ENCODE measurements at places on chromosomes 3 and 15.
A peak's percentile ranks its signal among the peaks of the same experiment; 100 is the strongest.

DNA sequence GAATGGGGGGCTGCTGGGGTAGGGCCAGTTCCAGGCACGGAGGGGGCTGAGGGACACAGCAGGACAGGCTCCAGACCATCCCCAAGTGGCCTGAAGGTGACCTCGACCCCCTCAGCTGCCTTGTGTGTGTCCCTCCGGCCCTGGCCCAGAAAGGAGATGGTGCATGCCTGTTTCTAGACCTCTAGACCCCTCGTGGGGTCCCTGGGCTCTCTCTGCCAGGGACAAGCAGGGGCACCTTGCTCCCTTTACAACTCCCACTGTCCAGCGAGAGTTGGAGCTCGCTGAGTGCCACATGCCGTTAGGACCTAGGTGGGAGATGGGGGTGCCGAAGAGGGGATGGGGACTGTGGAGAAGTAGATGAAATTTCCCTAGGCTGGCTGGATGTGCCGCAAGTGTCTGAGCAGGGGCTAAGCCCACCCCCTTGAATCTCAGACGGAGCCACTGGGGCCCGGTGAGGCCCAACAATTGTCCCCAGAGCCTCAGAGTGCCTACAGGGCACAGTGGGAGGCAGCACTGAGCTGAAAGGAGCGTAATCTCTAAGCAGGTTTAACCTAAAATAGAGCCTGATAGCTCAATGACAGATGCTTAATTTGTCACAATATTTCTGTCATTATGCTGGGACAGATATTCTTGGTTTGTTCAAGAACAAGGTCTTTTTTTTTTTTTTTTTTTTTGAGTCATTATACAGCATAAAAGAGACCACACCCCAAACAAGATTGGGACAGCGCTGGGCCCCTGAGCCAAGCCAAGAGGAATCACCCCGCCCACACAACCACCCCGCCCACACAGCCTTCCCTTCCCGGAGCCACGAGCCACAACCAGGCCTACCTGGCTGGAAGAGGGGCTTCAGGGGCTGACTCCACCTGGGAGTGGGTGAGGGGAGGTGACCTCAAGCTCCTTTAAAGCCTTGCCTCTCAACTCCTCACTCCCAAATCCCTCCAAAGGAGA is 23.6 kb upstream of the KLF13 start:
- DNase-seq: no peak

GRCh38 chr15:53472883-53473282 is 286.6 kb downstream of the WDR72 start:
- DNase-seq: no peak

DNA sequence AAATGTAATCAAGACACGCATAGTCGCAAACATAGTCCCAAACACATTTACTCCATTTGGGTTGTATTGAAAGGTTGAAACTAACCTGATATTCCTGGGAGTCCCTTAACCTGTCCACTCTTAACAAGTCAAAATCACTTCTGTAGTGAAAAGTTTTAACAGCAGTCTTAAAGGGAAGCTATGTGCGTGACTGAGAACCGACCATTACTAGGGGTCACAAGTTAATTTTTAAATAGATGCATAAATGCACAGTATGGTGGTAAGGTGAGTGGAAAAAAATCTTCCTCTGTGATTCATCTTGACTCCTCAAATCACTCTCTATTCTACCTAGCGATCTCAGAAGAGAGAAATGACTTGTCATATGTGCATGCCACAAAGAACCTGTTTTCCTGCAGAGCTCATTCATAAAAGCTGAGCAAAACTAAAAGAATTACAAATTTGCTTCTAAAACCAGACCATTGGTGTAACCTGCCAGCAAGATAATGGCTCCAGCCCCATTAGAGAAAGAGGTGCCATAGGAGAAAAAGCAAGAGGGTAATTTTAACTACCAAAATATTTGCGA is 4.8 kb downstream of the GPR15 start:
- DNase-seq: no peak

GRCh38 chr3:42876940-42877720 is 1.5 kb upstream of the CYP8B1 start:
- no peak for DNase-seq

DNA sequence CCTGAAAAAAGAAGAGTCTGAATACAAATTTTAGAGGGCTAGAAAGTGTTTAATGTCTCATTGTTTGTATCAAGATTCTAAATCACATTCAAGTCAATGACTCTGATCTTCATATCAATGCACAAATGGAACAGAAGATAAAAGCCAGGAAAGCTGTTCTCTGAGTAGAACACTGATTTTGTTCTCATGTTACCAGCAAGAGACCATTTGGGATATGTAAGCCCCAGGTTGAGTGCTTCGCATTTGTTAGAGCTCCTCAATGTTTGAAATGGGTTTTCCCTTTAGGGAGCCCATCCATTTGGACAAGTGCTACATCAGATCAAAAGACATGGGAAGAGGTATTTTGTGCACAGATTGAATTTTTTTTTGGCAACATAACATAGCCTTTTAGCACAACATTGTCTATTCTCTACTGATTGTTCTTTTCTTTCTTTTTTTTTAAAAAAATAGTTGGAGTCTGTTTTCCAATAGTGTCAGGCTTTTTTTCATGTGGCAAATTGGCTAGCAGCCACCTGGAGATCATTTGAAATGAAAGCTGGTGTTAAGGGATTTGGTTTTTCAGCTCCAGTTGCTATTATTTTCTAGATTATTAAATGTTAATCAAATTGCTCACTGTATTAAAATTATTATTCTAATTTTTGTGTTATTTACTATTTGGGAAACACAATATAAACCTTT is 74.5 kb upstream of the ZPLD1 start:
- no peak for DNase-seq

- no peak for DNase-seq
These were observed 39.1 kb downstream of the DHX36 start for GRCh38 chr3:154285221-154285620.

GRCh38 chr15:60406513-60407414 is 9.0 kb upstream of the ANXA2 start:
- DNase-seq: no peak

DNA sequence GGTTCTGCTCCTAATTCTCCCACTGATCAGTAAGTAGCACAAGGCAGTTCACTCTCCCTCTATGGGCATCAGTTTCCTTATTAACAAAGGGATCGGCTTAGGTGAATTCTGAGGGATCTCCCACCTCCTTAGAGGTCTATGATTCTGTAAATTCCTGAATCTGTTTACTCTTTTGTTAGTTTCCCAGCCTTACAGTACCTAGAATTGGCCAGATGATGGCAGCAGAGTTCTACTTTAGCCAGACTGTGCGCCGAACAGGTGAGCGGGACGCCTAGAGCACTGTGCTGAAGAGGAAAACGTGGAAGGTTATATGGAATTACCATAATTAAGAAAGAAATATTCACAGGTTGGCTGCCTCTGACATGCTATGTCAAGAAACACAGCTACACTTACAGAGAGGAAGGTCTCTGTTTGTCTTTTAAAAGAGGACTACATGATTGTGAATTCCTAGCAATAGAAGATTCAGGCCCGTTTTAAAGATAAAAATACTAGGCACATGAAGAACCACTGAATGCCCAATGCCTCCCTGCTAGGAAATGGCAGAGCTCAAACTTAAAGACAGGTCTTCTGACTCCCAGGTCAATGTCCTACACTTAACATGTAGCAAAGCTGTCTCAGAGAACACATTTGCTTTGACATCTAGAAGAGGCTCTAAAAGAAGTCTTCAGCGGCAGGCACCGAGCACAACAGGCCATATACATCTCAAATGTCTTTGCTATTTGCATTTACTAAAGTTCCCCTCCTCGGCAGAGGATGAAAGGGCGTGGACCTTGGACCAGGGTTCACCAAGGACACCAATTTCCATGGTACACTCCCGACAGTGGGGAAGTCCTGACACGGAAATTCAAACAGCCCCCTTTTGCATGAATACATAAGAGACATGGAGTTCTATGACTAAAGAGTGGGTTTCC is 259.9 kb downstream of the FGF12 start:
- DNase-seq: peak; percentile 55

DNA sequence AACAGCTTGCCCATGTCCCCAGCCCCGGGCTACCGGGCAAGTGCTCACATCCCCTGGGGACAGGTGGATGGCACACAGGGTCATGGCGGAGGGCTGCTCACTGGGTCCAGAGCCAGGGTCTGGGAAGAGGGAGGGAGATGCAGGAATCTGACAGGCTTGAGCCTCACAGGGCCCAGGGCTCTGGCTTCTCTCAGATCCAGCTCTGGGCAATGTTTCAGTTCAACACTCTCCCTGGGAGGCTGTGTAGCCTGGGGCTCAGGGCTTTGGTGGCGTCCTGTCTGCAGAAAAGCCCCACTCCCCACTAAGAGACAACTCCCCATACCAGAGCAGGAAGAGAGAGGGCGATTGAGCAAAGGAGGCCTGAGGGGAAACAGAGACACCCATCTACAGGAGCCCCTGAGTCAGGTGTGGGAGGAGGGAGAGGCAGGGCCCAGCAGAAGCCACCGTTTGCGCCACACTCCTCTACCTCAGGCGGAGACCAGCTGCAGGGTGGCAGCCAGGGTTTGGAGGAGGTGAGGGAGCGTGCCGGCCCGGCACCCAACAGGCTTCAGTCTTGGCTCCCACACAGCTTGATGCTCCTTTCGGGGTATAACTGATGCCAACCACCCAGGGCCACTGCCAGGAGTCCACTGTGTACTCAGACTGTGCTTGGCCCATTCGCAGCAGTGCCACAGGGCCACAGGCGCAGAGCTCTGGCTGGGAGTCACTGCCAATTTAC is 16.8 kb upstream of the SRP14 start:
- no peak for DNase-seq

- no peak for DNase-seq
These were observed 250.7 kb upstream of the TBL1XR1 start for GRCh38 chr3:177447938-177448337.

GRCh38 chr3:128173849-128174248 is 20.6 kb downstream of the EEFSEC start:
- no peak for DNase-seq

DNA sequence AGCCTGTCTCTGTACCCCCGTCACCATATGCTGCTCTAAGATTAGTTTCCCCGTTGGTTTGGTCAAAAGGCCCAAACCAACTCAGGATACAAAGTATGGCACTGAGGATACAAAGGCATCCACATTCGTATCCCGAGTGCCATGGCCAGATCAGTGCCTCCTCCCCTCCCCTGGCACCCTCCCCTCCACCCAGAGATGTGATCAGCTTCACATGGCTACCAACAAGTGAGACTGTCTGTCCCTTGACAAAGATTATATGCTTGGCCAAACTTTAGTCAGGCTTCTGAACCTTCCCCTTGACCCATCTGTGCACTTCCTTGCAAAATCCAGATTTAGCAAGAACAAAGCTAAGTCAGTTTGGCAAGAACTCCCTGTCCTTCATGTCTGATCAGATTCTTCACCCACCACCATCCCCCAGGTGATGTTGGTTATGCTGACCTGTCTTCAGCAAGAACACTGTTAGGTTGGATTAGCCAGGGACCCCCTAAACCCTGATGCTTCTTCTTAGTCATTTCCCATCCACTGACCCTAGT is 61.7 kb downstream of the KLF15 start:
- no peak for DNase-seq

DNA sequence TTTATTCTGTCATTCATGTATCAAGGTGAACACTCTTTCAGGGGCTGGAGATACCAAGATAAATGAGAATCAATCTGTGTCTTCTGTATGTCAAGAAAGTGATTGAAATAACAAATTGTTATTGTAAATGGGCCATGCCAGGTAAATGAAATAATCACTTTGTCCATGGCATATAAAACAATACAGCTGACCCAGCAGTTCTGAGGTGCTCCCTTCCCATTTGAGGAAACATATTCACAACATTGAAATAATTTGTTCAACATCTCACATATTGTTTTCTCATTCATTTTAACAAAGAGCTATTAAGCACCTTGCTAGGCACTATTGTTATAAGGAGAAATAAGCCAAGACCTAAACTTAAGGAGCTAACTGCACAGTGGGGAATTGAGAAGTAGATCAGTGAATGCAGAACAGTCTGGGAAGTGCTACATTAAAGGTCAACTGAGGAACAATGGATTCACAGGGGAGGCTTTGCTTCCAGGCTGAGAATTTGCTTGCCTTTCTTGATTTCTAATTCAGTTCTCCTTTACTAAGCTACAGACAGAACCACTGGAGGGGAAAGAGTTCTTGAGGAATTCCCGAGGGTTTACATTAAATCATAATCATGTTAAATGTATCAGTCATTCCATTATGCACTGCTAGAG is 806.3 kb upstream of the ARPP21 start:
- no peak for DNase-seq

GRCh38 chr15:56778761-56779160 is 45.5 kb upstream of the ZNF280D start:
- DNase-seq: no peak

- no peak for DNase-seq
These were observed 69.1 kb downstream of the KBTBD8 start for GRCh38 chr3:67067251-67067650.

GRCh38 chr3:117671722-117672318 is 962.2 kb downstream of the TUSC7 start:
- DNase-seq: no peak

DNA sequence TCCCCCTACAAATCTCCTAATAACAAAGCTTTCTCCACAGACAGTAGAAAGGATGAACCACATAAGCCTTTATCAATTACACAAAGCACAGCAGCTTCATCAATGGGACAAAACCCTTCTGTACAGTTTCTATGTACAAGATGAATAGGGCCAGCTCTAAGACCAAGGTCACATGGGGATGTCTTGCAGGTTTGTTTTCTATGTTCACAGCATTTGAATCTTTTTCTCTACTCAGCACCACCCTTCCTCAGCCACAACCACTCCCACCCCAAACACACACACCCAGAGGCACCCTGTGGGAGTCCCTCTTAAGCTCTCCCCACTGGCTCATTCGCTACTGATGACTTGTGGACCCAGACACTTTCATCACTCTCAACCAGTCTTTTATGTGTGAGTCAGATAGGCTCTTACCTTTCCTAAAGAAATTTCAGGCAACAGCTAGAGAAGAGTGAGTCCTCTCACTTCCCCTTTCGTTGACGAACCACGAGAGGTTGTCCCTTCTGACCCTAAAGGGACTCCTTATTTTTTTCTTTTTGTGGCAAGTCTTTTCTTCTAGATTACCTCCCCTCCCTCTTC is 57.9 kb downstream of the ARHGAP31 start:
- DNase-seq: no peak

DNA sequence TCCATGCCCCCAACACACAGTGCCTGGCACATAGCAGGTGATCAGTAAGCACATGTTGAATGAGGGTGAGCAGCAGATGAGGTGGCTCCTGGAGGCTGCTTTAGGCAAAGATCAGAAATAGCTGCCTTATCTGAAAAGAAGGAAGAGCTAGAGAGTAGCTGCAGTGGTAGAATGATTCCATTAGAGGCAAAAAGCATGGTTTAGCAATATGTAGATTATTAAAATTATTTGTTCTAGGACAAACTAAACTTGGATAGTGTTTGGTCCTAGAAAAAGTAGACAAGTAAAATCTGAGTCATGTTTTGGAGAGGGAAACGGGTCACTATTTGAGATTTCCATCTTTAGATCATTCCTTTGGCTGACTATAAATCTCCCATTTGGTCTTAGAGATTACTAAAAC is 32.1 kb downstream of the KIF7 start:
- no peak for DNase-seq

DNA sequence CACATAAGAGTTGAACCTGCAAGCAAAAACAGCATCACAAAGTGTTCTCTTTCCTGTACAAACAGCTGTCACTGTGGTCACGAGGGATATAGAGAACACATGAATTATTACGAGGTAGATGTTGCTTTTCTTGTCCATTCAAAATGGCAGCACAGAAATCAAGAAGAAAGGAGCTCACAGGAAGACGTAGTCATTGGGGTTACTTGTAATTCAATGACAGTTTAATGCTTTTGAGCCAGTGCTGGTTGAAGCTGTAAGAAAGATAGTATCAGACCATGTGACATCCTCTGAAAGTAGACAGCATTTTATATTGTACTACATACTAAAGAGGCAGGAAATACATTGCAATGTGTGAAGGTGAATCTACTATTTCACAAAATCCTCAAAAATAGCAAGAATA is 140.4 kb downstream of the ABI3BP start:
- no peak for DNase-seq
